ENCODE measurements at places on chromosomes 6 and 20.

DNA sequence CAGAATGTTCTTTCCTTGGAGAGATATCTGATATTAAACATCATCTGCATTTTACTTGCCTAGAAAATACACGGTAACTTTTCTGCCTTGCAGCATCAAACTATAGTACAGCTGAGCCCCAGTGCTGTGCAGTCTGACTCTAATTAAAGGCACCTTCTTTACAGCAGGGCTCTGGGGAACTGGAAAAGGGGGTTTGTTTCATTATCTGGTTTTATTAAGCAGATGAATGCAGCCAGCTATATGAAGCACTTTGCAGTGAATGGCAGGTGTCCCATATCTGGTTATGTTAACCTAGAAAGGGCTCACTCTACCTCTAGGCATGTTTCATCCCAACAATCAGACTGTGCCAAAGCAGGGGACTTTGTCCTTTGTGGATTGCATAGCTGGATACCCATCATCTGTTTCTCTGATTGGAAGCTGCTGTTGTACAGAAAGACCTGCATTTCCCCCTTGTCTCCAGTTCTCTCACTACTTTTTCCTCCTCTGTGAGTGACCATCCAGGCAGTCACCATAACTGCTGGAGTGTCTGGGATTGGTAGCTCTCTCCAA lies 39.6 kb upstream of the CMTR1 start:
- DNase-seq, result no peak

DNA sequence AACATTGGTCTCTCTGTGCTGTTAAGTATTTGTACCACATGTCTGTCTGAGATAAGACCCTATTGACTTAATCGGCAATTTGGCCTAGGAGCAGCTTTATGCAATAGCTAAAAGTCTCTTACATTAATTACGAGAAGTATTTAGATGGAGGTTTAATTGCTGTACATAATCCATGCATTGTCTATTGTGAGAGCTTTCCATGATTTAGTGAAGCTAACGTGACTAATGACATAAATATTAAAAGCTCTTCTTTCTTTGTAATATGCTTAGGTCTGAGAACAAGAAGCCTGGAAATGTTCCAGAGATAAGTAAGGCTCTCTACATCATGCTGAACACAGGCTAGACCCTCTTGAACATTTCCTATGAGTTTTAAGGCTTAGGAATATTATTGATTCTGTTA lies 32.7 kb upstream of the FAM83B start:
- DNase-seq, result no peak

DNA sequence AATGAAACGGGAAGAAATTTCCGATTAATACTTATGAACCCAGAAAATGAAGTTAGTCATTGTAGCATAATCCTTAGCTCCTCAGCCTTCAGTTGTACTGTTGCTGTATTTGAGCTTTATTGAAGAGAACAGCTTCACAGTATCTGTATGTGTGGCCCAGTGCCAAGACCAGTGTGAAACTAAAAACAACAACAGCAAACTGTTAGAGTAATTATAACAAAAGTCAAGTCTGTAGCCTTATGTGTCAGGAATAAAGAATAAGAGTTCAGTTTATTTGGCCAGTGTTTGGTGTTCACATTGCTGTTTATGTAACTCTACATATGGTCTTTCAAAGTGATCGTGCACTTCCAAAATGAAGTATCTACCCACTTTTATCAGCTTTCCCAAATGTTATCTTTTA lies 70.9 kb downstream of the ARID1B start:
- no peak for DNase-seq

DNA sequence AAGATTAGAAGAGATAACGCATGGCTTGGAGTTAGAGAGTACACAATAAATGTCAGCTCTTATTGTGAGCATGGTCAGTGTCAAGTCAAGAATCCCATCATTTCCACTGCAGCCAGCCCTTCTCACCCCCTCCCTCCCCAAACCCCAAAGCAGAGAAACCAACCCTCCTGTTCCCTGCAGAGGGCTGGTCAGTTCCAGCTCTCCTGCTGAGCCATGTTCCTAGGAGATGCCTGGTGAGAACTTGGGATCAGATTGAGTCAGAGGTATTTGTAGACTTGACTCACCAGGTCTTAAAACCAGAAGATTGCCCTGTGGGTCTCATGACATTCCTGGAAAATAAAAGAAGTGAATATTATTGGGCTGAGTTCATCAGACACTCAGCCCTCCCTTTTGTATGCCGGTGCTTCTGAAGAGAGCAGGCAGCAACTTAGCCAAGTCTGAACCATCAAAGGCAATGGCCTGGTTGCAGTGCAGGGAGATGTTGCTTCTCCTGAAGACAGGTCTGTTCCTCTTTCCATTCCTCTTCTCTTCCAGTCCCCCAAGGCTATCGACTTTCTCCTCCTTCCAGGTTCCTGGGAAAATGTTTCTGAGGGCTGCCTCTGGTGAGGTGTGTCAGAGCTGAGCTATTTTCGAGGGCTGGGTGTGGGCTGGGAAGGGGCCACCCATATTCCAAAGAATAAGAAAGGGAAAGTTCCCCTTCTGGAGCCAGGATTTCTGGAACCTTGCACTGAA lies 278.2 kb upstream of the SUPT3H start:
- no peak for DNase-seq

- DNase-seq, result no peak
Observed at GRCh38 chr6:124999105-124999764, 37.0 kb downstream of the RNF217 start.

- no peak for DNase-seq
Observed at GRCh38 chr6:83633149-83633548, 75.8 kb downstream of the SNAP91 start.

DNA sequence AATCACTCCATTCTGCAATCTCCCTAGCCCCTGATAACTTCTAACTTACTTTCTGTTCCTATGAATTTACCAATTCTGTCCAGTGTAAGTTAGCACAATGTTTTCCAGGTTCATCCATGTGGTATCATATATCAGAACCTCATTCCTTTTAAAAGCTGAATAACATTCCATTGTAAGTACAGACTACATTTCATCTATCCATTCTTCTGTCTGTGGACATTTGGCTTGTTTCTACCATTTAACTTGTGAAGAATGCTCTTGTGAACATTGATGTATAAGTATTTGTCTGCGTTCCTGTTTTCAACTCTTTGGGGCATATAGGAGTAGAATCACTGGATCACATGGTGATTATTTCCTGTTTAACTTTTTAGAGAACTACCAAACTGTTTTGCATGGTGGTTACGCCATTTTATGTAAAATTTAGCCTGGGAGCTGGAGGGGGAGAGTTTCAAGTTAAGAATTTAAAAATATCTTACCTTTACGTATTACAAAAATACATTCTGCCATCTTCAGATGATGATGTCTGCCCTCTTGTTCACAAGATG lies 156.5 kb downstream of the BTBD3 start:
- DNase-seq, result no peak

GRCh38 chr20:4885877-4886276 lies 115.4 kb downstream of the SLC23A2 start:
- no peak for DNase-seq

- peak; percentile 85 for DNase-seq
Observed at GRCh38 chr6:170137176-170137891, 153.5 kb downstream of the DLL1 start.

DNA sequence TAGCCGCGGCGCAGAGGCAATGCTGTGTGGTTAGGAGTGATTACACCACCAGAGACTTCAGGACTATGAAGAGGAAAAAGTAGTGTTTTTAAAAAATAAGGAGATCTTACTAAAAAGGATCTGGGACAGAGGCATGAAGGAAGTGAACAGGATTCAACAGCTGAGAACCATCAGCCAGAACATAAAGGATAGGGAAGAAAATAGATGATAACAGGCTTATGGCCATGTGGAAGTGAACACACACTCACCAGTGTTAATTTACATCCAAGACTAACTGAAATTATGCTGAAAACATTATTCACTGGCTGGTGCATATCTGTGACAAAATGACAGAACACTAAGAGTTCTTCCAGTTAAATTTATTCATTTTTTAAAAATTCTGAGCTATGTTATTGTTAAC lies 47.5 kb upstream of the BCLAF1 start:
- DNase-seq, result no peak

GRCh38 chr6:82143041-82143481 lies 104.5 kb downstream of the IBTK start:
- DNase-seq, result no peak

DNA sequence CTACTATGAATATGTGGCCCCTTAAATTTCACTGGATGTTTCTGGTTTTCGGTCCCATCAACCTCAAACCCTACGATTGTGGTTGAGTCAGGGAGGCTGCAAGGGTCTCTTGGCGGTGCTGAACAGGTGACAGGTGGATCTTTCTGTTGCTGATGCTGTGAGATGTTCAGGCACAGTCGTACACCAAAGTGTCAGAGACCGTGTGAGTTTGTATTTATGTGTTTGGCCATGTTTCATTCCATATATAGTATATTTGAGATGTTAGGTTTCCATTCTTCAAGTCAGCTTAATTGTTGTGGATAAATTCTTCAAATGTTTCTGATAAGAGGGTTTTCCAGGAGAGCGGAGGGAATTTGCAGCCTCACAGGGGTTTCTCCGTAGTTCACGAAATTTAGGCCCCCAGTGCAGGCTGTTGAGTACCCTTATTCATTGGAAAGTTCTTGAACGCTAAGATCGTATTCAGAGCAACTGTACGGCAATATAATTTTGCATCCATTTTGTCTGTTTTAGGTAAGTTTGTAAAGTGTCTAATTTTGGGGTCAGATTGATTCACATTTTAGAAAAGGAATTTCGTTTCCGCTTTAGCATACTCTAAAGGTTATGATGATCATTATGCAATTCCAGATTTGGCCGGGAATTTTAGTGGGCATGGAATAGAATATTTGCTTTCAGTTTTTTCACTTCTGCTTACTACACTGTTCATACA lies 1.2 kb downstream of the TAB2 start:
- DNase-seq, result no peak

GRCh38 chr6:101403216-101403945 lies 9.9 kb downstream of the GRIK2 start:
- no peak for DNase-seq

GRCh38 chr20:58117944-58118343 lies 110.5 kb downstream of the ANKRD60 start:
- DNase-seq, result no peak

DNA sequence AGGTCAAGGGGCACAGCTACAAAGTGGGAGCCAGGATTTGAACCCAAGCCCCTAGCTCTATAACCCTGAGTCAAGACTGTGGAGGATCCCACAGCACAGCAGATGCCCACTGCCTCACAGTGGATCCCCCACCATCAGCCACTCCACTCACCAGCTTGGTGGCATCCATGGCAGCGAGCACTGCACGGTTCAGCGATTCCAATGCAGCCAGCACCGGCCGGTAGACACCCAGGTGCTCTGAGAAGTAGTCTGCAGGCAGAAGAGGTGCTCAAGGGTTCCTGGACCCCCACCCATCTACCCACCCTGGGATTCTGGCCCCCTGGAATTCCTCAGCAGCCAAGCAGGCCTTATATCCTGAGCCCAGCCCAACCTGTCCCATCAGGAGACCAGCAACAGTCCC lies 2.5 kb downstream of the ACTL10 start:
- DNase-seq, result no peak

GRCh38 chr20:47809161-47809960 lies 24.1 kb upstream of the SULF2 start:
- no peak for DNase-seq

DNA sequence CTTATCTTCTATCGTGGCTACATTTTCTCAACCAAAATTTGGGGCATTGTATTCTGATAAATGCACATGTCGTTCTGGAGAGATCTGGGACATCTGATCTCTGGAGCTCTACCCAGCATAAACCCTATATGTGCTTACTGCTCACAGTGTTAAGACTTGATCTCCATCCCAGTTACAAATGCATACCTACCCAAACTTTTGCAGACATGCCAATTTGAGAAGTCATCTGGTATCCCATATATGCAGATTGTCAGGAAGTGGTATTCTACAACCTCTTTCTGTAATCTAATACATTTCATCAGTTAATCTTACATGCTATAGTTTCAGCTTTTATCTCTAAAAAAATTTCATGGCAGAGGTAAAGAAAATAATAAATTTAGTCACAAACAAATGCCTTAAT lies 11.2 kb downstream of the BAG2 start:
- no peak for DNase-seq

GRCh38 chr20:63701051-63701328 lies 4.5 kb downstream of the TNFRSF6B start:
- no peak for DNase-seq

DNA sequence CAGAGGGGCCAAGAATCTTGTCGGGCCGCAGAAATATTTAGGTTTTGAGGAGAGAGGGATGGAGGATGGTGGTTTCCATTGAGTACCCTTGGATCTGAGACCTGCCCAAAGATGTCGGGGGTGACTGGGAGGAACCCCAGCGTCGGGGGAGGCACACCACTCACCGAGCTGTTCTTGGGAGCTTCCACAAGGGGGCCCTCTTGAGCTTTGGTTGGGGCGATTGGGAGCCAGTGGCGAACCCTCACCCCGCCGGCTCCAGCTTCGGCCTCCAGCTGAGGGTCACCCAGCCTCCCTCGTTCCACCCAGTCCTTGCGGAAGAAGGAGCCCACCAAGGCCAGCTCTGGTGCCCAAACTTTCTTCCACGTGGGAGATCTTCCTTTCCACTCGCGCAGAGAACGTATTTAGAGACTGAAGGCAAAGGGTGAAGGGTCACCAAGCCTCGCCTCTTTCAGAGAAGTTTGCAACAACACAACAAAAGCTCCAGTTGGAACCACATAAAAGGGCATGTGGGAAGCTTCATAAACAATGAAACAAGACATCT lies 33.6 kb downstream of the APCDD1L start:
- peak; percentile 90 for DNase-seq

GRCh38 chr20:6767536-6768227 lies at the start of gene BMP2:
BMP2 (plus strand) TSS chr20:6767686; CDS start chr20:6770127, 2,441 bp downstream.
- DNase-seq, result peak; percentile 89

DNA sequence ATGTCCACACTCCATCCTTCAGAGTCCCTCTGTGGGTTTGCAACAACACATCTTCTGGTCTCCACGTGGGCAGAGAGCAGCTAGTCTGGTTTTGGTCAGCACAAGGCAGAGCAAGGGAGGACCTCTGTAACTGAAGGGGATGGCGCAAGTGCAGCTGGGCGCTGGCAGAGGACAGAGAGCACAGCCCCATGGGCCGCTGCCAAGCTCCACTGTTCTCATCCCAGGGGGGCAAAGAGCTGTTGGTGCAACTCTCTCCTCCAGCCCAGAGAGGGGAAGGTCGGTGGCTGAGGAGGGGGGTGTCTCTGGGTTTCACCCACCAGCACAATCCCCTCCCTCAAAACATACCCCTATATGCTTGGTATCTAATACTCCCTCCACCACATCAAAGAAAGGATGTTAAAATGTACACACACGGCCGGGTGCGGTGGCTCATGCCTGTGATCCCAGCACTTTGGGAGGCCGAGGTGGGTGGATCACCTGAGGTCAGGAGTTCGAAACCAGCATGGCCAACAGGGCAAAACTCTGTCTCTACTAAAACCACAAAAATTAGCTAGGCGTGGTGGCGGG lies 9.1 kb downstream of the ATP9A start:
- no peak for DNase-seq

DNA sequence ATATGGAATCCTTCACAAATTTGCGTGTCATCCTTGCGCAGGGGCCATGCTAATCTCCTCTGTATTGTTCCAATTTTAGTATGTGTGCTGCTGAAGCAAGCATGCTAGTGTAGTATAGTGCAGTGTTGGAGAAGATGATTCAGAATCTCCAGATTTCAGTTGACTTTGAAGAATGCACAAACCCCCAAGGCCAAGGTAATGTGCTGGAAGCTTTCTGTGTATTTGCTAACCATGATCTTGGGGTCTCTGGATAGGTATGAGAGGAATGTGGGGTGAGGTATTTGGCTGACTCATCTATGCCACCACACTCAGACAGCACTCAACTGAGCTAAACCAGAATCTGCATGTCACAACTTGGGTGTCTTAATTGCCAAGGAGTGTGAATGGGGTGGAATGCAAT lies 42.6 kb upstream of the DEK start:
- DNase-seq, result no peak

- no peak for DNase-seq
Observed at GRCh38 chr6:162900503-162900902, 172.7 kb downstream of the PACRG start.

Data from mesenteric fat pad (tissue), 1 donor.